DND-41 (cell line): ENCODE measurements at places on chromosomes 1 and 21.

DNA sequence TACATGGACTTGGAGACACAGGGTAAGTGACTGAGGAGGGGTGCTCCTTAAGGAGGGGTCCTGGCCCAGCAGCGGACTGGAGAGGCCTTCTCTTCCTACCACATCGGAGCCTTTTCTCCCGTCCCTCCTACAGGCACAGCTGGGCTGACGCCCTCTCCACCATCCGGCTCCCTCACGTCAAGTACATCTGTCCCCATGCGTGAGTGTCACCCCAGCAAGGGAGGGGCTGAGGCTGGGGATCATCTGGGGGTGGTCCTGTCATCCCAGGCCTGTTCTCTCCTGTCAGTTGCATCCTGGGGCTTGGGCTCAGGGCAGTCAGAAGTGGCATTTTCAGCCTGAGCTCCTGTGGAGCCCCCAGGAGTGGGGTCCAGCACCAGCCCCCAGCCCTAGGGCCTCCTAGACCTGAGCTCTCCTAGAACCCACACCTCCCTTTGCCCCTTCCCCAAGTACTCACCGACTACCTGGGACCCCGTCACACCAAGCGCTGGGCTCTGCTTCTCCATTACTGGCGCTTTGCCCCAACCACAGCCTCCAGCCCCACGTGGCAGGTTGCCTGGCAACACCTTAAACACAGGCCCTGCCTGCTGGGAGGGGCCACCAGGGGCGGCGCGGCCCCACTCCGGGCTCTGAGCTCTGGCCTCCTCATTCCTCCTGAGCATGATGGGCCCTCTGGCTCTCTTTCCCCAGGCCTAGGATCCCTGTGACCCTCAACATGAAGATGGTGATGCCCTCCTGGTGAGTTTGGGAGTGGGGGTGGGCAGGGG is 2.3 kb downstream of the LYPLA2 start:
- DNase-seq: peak; percentile 30

DNA sequence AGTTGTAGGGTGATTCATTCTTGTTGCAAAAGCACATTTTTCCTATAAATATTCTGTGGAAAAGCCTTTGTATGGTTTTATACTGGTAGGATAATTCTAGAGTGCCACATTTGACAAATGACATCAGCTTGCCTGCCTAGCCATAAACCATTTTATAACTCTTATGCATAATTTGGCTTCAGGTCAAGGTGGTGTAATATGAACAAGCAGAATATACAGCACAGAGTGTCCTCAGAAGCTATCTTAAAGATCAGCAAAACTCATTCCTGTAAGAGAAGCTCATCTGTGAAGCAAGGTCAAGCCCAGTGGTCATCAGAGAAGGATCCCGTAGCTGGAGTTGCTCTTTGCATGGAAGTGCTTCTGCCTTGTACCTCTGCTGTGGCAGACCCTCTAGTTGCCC is 24.0 kb upstream of the C1orf21 start:
- no peak for DNase-seq

DNA sequence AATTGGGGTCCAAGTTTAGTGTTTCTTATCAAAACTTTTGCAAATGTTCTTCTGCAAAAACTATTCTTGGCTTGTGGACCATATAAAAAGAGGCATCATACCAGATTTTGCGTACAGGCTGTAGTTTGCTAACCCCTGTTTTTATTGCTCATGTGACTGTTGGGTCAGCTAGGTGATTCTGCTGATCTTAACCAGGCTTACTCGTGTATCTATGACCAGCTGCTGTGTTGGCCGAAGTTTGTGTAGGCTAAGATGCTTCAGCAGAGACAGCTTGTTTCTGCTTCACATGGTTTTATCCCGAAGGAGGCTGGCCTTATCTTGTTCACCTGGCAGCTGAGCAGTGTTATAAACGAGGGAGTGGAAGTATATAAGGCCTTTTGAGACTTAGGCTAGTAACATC is 38.2 kb downstream of the POU2F1 start:
- DNase-seq: no peak

DNA sequence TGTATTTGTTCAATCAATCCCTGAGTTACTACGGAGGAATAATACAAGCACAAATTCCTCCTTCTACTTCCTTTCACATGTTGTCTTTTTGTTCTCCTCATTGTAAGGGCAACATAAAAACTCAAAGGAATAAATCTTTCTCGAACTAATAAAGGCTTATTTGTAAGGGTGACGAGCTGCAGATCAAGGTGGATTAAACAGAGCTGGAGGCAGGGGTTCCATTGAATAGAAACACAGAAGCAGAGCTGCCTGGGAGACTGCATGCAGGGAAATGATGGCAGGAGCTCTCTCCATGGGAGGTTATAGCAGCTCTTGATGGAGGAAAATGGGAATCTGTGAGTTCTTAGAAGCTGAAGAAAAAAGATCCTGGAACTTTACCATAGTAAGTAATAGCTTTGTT is 160.2 kb downstream of the CYYR1 start:
- DNase-seq: no peak

- DNase-seq: no peak
Measured at GRCh38 chr1:199399996-199400724, 627.4 kb upstream of the NR5A2 start.

DNA sequence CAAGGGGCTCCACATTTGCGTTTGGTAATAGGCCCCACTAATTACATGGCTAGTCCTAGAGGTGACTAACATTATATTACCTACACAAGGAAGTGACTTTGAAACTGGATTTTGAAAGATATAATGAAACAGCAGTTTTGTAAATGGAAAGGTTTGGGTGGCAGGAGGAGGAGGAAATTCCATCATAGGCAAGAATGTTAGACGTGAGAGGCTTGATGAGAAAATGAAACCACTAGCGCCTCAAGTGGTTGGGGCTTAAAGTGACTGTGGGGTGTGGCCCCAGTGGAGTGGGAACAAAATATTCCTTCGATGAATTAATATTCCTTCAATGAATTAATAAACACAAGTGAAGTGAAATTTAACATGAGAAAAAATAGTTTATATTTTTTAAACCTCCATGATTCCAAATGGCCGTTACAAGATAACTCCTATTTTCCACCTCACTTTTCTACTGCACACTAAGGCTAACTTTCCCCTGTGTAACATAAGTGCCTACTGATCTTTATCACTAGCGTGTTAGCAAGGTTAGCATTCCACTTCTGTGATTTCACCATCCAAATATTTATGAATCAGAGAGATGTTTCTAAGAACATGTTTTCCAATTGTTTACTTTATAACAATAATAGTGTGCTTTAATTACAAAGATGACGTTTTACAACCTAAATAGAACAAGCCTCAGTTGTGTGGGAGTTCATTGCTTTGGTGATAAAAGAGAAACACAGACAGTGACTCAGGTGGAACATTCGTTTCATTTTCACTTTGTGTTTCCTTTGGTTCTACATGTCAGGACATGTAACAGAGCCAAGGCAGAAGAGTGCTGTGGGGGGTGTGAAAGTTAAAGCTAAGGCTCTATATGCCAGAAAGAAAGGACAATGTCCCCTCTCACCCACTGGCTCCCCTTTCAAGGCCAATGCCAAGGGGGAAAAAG is 12.5 kb upstream of the ATF3 start:
- DNase-seq: peak; percentile 73

DNA sequence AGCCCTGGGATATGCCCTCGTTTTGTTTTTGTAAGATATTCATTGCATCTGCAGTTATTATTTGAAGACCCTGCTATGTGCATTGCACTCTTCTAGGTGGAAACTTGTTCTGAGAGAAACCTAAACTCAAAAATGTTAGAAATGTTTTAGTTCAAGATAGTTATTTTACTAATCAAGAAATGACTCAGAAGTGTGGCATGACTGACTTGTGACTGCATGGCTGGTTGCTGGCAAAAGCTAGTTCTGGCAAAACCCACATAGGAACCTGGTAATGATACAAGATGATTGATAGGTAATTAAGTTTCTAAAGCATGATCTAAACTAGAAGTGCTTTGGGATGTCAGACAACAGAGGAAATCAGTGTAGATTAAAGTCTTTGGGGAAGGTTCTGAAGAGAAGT is 33.8 kb upstream of the NFASC start:
- no peak for DNase-seq

GRCh38 chr1:110962892-110963690 is 631 bp downstream of the LRIF1 start:
- DNase-seq: peak; percentile 72

- no peak for DNase-seq
Measured at GRCh38 chr1:201911826-201912571, 23.3 kb downstream of the SHISA4 start.

DNA sequence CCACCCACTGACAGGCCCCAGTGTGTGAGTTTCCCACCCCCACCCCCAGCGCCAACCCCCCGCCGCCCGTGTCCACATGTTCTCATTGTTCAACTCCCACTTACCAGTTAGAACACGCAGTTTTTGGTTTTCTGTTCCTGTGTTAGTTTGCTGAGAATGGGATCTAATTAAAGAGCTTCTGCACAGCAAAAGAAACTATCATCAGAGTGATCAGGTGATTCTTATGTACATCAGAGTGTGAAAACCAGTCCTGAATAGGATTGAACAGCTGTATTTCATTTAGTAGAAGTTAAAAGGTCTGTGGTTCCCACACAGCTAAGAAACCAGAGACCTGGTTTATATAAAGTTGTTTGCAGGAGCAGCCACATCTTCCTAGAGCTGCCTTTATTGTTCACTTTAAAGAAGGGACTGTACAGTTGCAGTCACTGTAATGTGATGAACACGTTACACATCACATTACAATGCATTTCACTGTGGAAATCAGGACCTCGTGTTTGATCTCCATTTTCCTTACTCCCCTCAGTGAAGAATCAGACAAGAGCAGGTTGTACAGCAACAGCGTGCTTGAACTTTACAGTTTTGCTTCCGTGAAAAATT is 1.2 kb downstream of the GBP6 start:
- no peak for DNase-seq

DNA sequence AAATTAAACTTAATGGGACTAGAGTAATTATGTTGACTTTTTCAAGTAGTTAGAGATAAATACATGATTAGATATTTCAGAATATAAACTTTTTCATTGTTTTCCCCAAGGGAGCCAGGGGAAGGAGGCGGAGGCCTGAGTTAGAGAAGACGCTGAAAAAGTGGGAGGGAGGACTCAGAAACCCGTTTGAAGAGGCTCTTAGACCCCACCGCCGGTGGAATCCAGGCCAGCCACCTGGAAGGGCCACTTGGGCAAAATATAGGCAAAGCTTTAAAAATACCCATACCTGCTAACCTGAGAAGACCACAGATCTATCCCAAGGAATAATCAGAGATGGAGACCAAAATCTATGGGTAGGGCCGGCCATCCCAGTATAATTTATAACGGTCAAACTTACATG is 242.6 kb downstream of the PTPRU start:
- no peak for DNase-seq

DNA sequence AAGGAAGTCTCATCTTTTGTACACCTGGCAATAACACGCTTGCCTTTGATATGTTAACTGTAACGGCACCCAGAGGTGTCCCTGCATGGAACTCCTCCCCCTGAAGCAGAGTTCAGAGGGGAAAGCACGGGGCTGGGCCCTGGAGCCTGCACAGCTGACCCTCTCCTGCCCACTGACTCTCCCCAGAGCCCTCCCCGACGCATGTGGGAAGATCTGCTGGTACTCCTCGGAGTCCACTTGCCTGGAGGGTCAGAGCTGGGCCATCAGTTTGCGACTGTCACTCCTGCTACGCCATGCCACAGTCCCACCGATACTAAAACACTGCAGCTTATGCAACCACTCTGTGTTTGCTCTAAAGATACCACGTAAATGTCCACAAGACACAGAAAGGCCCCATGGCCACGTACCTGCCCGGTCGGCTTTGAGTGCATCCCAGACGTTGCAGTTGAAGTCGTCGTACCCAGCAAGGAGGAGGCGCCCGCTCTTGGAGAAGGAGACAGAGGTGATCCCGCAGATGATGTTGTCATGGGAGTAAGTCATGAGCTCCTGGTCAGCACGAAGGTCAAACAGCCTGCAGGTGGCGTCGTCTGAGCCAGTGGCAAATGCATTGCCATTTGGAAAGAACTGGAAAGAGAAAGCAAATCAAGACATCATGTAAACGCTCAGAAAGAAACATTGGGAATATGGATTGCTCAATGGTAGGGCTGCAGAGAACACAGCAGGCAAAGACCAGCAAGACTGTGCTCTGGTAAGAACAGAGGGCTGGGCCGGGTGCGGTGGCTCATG is 10.6 kb upstream of the NADK start:
- DNase-seq: no peak

DNA sequence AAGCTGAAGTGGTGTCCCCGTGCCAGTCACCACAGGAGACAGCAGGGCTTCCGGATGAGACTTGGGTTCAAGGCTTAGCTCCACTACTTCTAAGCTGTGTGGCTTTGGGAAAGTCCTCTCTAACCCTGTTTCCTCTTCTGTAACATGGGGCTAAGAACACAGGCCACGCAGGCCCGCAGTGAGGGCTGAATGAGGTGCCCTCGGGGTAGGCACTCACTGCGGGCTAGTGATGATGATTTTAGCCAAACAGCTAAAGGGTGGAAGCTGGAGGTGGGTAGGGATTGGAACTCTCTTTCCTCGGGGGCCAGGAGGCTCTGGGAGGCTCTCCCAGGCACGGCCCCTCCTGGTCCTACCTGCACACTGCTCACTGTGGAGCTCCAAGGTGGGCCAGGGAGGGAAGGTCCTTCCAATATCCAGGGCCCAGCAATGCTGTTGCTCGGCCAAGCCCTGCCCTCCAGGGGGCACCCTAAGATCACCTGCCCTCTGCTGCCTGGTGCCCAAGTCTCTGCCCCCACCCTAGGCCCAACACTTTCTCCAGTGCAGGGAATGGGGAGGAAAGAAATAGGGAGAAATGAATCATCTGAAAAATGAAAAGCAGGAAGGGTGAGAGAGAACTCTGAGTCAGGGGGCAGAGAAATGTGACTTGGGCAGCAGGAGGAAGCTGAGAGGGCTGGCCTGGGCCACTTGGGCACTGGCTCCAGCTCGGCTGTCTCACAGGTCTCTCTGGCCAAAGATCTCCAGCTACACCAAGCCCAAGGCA is 19.2 kb upstream of the EVA1B start:
- DNase-seq: peak; percentile 49

DNA sequence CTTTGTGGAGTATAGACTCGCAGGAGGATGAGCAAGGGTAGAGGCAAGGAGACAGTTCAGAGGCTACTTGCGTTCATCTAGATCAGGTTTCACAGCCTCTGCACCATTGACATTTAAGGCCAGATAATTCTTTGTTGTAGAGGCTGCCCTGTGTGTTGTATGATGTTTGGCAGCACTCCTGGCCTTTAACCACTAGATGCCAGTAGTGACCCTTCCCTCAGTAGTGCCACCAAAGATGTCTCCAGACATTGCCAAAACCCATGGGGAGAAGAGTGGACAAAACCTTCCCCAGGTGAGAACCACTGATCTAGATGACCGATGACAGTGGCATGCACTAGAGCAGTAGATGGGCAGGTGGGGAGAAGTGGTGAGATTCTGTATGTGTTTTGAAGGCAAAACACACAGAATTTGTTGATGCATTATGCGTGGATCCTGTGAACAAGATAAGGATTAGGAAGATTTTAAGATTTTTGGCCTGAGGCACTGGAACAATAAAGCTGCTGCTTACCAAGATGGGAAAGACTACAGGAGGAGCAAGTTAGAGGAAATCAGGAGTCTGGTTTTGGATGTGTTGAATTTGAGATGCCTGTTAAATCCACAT is 9.9 kb upstream of the COG2 start:
- no peak for DNase-seq

DNA sequence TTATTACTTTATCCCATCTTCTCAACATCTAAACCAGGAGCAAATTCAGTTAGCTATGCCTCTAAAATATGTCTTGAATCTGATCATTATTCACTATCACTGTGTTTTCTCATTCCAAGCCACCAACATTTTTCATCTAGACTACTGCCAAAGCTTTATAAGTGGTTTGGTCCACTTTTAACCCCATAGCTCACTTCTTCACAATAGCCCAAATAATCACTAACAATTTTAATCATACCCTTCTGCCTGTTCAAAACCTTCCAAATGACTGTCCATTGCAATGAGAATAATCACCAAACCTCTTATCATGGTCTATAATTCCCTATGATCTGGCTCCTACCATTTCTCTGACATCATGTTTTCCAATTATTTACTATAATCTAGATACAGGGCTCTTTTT is 149.8 kb upstream of the ZNHIT6 start:
- no peak for DNase-seq
